ENCODE measurements at places on chromosomes 12 and 14.

- no peak for DNase-seq
These were observed 175.9 kb upstream of the C14orf180 start for GRCh38 chr14:104403421-104404220.

DNA sequence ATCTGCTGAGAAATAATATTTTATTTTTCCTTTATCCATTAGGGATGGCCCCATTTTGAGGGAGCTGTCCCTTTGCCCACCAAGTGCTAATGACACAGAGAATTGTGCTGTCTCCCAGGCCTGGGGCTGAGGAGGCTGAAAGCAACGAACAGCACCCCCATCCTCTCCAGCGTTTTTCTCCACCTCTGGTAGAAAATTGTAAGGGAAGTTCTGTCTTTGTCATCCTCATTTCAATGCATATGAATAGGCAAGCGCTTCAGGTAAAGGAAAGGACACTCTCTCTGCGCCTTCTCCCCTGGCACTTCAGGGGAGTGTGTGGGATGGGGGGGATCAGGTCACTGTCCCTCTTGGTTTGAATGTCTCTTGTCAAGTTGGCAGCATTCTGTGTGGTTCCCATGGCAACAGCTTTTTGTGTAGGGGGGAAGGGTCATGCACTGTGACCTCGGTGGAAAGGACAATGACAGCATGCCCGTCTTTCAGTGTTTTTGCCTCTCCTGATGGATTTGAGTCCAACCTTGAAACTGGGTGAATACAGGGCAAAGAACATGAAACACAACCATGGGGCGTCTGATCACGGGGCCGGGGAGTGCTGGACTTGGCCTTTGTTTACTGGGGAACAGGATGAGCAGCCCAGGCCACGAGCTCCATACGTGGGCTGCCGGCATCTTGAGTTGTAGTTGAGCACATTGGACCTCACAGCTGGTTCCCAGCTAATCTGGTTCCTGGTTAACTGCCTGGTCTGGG is 230.2 kb downstream of the VRK1 start:
- DNase-seq, result no peak

DNA sequence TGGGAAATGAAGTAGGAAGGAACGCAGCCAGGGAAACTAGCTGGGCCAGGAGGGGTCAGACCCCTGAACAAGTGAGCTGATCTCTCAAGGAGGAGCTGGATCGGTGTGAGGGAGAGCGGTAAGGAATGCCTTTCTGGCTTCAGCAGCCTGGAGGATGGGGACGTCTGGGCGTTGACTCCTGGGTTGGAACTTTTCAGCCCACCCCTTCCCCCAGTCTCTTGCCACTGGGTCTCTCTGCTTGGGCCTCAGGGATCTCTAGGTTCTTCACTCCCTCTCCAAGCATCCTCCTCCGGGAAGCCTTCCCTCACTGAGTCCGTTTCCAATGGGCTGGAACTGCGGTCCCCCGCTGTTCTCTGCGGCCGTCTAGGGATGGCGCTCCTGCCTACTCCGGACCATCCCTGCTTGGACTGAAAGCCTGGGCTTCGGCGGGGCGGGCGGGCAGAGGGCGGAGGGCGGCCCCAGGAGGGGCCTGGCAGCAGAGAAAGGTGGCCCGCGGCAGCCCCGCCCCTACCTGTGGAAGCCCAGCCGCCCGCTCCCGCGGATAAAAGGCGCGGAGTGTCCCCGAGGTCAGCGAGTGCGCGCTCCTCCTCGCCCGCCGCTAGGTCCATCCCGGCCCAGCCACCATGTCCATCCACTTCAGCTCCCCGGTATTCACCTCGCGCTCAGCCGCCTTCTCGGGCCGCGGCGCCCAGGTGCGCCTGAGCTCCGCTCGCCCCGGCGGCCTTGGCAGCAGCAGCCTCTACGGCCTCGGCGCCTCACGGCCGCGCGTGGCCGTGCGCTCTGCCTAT is at the start of gene KRT7:
Gene KRT7, plus strand, starts transcription at position 570 of the 788 bp plus-strand sequence. Its CDS starts 54 bp downstream, at position 624.
- DNase-seq, result no peak

- DNase-seq, result no peak
These were observed 61.1 kb upstream of the C12orf71 start for GRCh38 chr12:27143256-27144069.

DNA sequence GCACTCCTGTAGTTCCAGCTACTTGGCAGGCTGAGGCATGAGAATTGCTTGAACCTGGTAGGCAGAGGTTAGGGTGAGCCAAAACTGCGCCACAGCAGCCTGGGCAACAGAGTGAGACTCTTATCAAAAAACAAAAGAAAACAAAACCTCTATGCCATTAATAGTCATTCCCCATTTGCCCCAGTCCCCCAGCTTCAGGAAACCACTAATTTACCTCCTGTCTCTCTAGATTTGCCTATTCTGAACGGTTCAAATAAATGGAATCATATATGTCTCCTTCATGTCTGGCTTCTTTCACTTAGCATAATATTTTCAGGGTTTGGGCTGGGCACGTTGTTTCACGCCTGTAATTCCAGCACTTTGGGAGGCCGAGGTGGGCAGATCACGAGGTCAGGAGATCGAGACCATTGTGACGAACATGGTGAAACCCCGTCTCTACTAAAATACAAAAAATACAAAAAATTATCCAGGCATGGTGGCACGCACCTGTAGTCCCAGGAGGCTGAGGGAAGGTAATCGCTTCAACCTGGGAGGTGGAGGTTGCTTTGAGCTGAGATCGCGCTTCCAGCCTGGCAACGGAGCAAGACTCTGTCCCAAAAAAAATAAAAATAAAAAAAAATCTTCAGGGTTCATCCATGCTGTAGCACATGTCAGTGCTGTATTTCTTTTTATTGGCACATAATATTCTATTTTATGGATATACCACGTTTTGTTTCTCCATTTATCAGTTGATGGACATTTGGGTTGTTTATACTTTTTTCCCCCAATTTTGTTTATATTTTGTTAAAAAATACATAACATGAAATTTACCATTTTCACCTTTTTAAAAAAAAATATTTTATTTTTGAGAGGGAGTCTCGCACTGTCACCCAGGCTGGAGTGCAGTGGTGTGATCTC is 31.9 kb downstream of the KNTC1 start:
- DNase-seq, result no peak

DNA sequence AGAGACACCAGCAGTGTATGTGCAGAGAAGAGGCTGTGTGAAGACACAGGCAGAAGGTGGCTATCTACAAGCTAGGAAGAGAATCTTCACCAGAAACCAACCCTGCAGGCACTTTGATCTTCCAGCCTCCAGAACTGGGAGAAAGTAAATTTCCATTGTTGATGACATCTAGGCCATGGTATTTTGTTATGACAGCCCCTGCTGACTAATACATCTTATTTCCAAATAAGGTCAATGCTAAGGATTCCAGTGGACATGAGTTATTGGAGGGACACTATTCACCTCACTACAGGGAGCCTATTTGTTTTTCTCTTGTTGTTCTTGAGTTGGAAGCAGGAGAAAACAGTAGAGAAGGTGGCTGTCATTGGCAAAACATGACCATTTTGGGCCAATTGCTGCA is 88.5 kb upstream of the RIN3 start:
- no peak for DNase-seq

DNA sequence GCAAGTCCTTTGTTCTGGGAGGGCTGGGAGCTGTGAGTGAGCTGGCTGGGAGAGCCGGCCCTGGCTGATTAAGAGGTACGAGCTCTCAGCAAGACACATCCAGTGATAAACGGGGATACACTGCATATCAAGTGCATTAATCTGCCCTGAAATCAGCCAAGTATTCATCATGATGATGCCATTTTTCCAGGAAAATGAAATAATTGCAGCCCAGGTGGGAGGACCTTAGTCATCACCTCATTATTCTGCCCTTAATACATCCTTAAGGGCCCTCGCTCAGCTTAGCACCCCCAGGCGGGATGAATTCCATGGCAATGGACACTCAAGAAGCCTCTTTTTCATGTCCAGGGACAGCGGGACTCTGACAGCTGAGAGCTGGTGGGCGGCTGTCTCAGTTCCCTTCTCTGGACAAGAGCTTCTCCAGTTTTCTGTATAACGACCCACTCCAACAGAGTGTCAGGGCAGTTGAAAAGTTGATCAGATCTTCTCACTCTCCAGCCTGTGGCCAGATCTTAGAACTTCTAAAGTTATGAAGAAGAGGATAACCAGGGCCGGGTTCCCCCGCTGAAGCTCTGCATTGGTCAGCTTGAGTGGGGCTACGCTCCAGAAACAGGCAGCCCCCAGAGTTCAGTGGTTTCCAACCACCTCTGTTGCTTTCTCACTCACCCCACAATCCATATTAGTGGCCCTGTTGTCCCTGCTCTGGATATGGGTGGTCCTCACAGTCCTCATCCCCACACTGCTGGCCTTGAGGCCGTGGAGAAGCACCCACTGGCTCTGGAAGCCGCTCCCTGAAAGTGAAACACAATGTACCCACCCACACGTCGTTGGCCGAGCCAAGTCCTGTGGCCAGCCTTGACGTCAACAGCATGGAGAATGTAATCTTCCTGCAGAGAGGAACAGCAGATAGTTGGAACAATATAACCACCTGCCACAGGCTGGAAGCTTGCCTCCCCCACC is 306.2 kb upstream of the DIO3 start:
- no peak for DNase-seq

DNA sequence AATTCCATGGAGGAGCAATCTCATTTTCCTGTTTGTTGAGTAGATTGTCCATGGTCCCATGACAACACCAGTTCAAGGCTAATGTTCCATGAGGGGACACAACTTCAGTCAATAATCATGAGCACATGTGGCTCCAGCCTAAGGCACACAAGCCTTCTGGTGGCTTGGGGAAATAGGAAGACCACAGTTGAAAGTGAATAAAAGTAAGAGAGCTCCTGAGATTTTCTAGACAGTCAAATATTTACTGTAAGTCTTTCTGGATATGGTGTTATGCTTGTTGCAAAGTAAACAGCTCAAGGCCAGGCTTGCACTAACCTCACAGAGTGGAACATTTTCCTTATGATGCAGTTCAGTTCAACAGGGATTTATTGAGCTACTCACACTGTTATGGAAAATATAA is 206.9 kb upstream of the SLC38A2 start:
- no peak for DNase-seq

DNA sequence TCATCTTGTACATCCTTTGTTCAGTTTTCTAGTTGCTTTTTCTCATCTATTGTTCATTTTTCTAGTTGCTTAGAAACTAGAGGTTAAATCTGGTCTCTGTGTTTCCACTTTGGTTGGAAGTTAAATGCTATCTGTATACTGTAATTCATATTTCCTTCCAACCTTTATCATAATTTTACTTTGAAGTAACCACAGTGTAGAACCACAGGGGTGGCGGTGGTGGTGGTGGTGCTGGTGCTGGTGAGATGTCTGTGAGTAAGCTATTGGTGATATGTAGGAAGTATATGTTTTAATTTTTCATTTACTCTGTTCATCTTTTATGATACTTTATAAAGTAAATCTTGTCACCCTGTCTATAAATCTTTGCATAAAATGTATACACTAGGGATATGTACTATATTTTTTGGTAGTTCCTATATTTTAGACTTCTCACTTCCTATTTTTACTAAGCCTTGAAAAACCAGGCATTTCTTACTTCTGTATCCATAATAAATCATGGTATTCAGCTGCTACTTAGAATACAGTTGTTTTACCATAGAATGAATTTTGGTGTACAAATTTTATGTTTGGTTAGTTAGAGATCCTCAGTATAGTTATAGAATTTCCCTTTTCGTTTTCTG is 31.9 kb downstream of the CCDC91 start:
- peak; percentile 79 for DNase-seq

DNA sequence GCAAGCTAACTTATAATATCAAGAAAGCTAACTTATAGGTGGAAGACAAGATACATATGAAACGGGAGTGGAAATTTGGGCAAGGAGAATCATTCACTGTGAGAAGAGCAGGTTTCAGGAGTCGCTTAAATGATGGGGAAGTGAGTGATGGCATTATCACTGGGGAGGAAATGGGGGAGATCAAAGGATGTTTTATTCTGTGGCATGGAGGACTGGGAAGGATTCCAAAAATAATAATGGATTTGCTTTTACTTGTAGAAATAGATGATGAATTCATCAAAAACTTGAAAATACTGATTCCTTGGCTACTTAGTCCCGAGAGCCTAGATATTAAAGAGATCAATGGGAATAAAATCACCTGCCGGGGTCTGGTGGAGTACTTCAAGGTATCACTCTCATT is 47.8 kb downstream of the SAV1 start:
- DNase-seq, result no peak

DNA sequence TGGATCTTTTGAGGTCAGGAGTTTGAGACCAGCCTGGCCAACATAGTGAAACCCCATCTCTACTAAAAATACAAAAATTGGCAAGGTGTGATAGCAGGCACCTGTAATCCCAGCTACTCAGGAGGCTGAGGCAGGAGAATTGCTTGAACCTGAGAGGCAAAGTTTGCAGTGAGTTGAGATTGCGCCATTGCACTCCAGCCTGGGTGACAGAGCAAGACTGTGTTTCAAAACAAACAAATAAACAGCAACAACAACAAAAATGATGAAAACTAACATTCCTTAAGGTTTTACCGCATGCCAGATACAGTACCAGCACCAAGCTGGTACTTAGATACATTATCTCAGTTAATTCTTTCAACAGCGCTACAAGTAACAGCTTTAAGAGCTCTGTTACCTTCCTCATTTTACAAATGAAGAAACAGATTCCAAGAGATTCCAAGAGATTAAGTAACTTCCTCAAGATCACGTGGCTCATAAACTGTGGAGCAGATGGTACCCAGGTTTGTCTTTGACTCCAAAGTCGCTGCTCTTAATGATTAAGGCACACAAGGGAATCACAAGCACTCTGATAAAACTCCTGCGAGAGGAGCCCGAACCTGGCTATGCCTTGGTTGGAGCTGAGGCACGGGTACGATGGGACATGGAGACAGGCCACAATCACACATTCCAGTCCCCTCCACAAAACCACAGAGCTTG is 17.7 kb upstream of the PLEK2 start:
- no peak for DNase-seq

DNA sequence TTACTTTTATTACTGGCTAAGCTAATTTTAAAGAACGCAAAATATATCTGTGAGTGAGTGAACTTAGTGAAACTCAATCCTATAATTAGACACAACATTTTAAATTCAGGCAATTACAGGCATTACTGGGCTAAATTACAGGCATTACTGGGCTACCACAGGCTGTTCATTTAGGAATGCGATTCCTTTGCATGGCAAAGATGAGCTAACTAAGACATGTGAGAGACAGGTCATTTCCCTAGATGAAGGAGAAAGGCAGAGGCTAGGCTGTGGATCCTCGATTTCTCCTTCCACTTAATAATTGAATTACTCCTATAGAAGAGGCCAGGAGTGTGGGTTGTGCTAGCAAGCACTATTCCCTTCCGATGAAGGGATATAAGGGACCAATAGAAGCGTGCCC is 429.4 kb upstream of the LMO3 start:
- no peak for DNase-seq

DNA sequence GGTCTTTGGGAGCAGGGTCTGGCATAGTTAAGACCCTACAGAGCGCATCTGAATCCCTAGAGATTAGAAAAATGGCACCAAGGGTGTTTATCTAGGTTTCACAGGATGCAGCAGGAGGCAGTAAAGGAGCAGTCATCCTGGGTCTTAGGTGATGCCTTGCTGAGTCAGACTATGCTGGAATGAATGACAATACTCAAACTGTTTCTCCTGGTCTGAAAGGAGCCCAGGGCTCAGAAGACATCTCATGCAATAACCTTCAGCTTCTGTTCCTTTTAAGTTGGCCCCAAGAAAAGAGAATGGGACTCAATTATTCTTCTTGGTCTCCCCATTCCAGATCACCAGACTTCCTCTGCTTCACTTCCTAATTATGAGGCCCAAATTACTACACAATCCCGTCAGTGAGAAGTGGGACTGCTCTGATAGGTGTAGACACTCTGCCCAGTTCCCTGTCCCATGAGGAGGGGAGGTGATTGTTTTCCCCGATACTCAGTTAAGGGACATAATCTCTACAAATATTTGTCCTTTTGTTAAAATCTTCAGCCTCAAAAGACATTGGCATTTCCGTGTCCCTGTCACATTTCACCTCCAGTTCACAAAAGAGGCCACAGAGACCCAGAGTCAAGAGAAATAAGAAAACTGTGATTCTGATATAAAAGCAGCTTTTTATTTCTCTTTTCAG is 14.8 kb upstream of the APOF start:
- DNase-seq, result no peak
